HT-29 (cell line): ENCODE measurements at places on chromosomes 7 and 10. TPM values are rescaled to one million over a fixed set of nuclear protein-coding genes. Genes with fewer than 3 reads are reported as not detected.
A peak's percentile ranks its signal among the peaks of the same experiment; 100 is the strongest.

GRCh38 chr10:59709395-59710125, at the start of gene SLC16A9:
TSS of gene SLC16A9 (minus strand) at chr10:59709850. CDS start at chr10:59684291, 25,559 bp downstream.
- DNase-seq, result no peak

The ARHGAP22 gene
- total RNA-seq, result 0.10 and 0.39 TPM in 2 replicates

The WEE2 gene
- total RNA-seq, result 0.03 TPM in 1 of 2 replicates, not detected in the other

- peak; percentile 54 for DNase-seq
Measured at GRCh38 chr7:76048668-76048988, 722 bp downstream of the MDH2 start.

GRCh38 chr10:95429639-95430038, 131.5 kb downstream of the SORBS1 start:
- DNase-seq, result no peak

- DNase-seq, result no peak
Measured at GRCh38 chr7:1961701-1962276, 271.0 kb downstream of the MAD1L1 start.

The BET1 gene
- 11.1 and 12.7 TPM in 2 replicates for total RNA-seq

The IKZF5 gene
- 1.9 and 2.0 TPM in 2 replicates for total RNA-seq

The LBX1 gene
- total RNA-seq, result not detected in 2 replicates

DNA sequence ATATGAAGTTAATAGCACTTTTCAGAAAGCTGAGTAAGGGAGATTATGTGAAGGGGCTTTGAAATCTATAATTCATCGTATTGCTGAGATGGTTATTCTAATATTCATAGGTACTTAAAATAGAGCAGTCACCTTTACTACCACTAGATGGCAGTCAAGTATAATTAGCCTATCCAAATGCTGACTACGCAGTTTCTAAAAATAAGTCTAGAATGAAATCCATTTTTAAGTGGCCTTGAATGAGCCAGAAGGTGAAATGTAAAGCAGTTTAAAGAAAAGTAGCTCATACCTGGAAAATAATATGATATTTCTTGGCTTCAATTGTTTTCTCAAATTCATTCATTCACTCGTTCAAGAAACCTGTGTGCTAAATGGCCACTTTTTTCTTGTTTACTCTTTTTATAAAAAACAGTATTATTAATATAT, 1277.1 kb downstream of the GATA3 start:
- DNase-seq, result peak; percentile 27

GRCh38 chr7:79292834-79293233, 160.6 kb downstream of the MAGI2 start:
- DNase-seq, result no peak

DNA sequence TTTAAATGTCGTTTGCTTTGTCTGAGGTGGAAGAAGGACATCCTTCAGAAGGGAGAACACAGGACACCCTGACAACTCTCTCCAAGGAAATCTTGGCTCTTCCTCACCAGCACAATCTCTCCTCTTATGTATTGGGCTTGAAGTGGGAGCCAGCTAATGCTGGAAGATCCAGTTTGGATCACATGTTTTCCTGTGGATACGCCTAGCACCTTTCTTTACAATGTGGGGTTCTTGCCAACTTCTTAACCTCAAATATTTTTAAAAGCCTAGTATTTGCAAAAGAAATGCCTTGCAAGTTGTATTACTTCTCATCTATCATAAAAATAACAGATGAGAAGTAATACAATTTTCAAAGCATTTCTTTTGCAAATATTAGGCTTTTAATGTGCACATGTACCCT, 76.4 kb downstream of the FRMD4A start:
- DNase-seq, result no peak

The IRF5 gene
- 17.9 and 19.1 TPM in 2 replicates for total RNA-seq

DNA sequence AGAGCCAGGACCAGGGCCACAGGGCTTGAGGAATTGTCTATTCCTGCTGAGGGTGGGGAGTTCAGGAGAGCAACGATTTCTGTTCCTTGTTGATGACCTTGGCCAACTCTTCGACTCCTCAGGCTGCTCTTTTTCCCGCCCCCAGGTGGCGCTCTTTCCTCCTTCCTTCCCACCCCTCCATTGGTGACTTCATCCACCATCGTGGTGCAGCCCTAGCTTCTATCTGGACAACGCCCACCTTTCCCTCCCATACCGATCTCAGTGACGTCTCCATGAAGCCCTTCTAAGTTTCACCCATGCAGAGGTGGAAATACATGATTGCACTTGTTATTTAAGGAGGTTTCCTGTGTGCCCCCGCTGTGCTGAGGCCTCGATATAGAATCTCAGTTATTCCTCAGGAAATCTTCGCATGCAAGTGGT, 22.1 kb upstream of the CARD11 start:
- DNase-seq, result peak; percentile 56

DNA sequence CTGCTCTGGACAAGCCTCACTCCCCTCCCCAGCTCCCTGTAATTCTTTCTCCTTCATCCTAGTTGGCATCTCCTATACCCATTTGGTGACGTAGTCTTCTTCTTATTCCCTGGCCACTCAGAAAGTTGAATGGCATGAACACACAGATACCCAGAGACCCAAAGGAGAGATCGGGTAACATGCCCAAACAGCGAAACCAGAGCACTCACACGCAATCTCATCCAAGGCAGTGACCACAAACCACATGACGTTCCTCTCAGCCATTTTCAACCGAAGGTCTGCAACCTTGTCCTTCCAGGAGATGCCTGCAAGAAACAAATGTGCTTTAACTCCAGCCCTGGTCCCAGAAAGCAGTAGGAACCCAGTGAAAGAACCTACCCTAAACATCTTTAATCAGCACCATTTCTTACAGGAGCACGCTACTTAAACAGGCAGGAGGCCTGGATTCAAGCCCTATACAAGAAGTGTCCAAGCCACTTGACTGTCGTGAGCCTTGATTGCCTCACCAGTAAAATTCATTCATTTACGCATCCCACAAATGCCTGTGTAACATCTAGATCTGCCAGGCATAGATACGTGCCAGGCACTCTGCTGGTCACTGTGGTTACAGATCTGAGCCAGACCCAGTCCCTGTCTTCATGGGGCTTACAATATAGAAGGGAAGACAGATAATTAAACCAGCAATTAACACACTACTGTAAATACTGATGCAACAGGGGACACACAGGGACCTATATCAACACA, 37.1 kb downstream of the XPNPEP1 start:
- no peak for DNase-seq

The TAS2R4 gene
- total RNA-seq, result 0.13 and 0.23 TPM in 2 replicates

The GOLGA7B gene
- 1.1 and 1.7 TPM in 2 replicates for total RNA-seq

DNA sequence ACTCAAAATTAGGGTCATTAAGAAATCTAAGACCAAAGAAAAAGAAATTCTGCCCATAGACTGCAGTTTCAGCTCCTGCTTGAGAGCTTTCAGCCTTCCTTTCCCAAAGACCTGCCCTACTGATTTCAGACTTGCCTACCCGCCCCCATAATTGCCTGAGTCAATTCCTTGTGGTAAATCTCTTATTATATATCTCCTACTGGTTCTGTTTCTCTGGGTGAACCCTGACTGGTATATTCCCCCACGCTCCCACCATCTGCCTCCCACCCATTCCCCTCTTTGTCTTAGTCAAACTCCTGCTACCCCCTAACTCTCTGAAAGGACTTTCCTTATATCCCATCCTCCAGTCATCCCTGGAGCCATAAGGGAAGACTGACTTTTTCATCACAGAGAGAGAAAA, 64.7 kb upstream of the MET start:
- DNase-seq, result no peak

DNA sequence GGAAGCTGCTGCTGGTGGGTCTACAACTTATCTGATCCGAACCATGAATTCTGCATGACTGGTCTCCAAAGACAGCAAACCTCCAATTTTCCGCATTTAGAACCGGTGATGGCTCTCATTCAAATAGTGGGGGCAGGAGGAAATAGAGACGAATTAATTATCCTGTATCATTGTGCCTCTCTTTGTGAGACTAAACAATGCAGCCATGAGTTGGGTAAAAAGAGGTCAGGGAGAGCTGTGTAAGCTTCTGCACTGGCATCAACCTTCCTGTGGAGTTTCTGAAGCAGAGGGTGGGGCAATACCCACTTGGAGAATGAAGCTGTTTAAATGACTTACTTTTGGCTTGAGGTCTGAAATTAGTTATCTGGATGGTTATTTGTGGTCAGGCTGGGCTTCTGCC, 266.4 kb downstream of the SORCS3 start:
- DNase-seq, result no peak

The MTG1 gene
- 44.3 and 56.9 TPM in 2 replicates for total RNA-seq

DNA sequence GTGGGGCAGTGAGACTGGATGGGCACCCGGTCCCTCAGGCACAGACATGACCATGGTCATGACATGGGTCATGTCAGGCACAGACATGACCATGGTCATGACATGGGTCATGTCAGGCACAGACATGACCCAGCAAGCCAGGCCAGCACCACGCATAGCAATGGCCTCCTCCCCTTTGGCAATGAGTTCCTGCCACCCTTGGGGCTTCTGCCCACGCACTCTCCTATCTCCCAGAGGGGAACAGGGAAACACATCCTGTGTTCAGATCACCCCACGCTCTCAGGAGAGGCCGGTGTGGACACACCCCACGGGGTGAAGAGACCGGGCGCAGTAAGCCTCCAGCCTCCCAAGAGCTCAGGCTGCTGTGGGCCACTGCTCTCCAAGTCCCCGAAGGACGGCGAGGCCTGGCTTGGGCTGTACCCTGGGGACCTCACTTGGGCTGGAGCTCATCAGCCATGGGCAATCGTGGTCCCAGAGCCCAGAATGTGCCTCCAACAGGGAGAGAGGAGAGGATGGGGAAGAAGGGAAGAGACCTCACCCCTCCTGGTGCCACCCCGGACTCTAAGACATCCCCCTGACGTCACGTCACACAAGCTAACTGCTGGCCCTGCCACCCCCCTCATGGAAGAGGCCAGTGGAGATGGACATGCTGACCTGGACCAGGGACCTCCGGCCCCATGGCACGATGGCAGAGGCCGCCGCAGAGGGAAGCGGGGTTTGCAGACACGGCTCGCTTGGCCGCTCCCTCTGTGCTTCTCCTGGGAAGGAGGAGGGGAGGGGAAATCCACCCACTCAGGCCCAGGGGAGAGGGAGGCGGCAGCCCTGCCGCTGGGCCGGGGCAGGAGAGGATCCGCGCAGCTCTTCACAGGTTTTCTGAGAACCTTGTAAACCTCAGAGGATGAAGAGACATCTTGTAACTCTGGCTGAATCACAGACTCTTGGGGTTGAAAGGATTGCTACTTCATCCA, 269.6 kb downstream of the ELFN1 start:
- no peak for DNase-seq

DNA sequence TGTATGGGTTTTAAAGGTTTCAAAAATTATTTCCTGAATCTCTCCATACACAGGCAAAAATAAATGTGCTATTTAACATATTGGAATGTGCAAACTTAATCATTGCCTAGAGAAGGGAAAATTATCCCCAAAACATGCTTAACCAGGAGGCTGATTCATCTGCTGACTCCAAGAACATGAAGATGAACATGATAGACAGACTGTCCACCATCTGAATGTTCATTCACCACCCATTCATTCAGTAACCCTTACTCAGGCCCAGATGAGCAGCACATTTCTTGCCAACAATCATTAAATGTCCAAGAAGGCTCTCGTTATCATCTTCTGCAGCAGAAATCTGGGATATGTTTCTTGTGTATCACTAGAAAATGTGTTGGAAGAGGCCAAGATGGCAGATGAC, 110.6 kb downstream of the PPP1R9A start:
- DNase-seq, result no peak

GRCh38 chr10:9868499-9868898, 1149.2 kb upstream of the CELF2 start:
- DNase-seq, result no peak

The NPY gene
- not detected in 2 replicates for total RNA-seq

DNA sequence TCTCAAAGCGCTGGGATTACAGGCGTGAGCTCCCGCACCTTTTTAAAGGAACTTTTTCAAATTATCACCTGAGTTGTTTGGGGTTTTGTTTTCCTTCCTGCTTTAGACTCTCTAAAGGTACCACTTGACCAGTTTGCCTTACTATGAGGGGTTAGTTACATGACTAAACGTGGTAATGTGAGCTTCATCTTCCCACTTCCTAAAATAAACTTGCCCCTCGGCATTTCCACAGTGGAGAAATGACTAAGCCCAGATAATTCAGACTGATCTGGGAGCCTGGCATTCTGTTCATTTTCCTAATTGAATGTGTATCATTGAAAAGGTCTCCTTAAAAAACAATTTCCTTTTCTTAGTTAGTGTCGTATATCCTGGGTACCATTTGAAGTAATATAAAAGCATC, 163.4 kb downstream of the PLXDC2 start:
- DNase-seq, result no peak

The NEUROG3 gene
- total RNA-seq, result 0.99 and 1.5 TPM in 2 replicates

GRCh38 chr10:115936926-115937767, 335.9 kb downstream of the GFRA1 start:
- DNase-seq, result no peak

GRCh38 chr10:70286616-70287015, 2.8 kb upstream of the NPFFR1 start:
- no peak for DNase-seq

GRCh38 chr7:81190997-81191768, 272.3 kb upstream of the SEMA3C start:
- peak; percentile 40 for DNase-seq

DNA sequence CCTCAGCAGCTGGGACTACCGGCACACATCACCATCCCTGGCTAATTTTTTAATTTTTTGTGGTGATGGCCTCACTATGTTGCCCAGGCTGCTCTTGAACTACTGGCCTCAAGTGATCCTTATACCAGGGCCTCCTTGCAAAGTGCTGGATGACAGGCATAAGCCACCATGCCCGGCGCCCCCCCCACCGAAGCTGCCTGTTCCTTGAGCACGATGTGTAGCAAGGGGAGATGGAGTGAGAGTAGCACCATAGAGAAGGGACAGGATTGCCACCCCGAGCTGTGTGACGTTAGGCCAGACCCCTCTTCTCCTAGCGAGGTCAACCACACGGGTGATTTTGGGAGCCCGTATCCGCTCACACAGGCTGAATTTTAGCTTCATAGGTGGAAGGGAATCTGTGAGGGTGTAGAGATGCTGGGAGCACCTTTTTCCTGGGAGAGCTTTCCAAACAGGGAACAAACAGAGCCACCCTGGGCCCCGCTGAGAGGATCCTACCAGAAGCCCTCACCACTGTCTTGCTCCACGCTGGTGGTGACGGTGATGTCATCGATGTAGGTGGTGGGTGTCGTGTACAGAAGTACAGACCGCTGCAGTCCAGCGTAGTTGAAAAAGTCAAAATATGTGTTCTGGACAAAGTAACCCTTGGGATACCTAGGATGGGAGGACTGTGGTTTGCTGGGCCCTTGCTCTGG, 3.0 kb downstream of the GUSB start:
- DNase-seq, result no peak

DNA sequence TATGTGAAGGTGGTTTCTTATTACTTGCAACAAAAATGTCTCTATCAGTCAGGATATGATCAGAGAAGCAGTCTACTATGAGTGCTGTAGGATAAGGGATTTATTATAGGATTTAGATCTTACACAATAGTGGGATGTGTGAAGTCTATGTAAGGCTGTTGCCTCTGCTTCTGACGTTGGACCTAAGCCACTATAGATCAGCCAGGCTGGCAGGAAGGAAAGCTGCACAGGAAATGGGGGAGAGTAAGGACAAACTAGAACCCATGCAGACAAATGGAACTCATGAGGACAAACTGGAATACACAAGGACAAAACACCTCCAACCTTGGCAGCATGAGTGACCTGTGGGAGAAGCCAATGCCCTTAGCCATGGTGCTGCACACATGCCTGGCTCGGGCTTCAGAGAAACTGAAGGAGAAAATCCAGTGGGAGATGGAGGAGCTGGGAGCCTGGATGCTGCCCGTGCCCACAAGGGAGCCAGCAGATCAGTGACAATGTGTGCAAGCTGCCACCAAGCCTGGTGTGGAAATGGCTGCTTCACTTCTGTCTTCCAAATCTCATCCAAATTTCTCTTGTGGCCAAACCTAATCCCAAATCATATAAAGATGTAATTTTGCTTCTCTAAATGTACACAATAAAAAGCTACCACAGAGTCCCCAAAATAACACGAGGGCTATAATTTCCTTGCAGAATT, 147.0 kb upstream of the PCGF5 start:
- no peak for DNase-seq

The FGL2 gene
- total RNA-seq, result not detected in 2 replicates
